Ovary (tissue), 10 donors: ENCODE measurements at places on chromosomes 3 and 15. TPM values are rescaled to one million over a fixed set of nuclear protein-coding genes. Genes with fewer than 3 reads are reported as not detected.

Gene CASR
- 0.08 TPM for total RNA-seq

Gene UROC1
- 0.12 TPM for total RNA-seq

Gene COPG1
- 49.2 TPM for total RNA-seq

Gene ATP10A
- total RNA-seq, result 0.60 TPM

Gene TMC3
- total RNA-seq, result not detected

Gene PLSCR2
- total RNA-seq, result not detected

Gene FBLN2
- 18.2 TPM for total RNA-seq

Gene ABHD6
- 10.5 TPM for total RNA-seq

Gene EPB42
- total RNA-seq, result not detected

Gene GPR149
- total RNA-seq, result not detected

Gene TPM1
- total RNA-seq, result 600 TPM

Gene TGM5
- total RNA-seq, result not detected

Gene BTLA
- total RNA-seq, result not detected

Gene ZCWPW2
- 2.7 TPM for total RNA-seq

Gene WDR93
- total RNA-seq, result 0.48 TPM

Gene ARHGAP11A
- 0.48 TPM for total RNA-seq

Gene SPSB4
- total RNA-seq, result not detected

Gene C3orf49
- total RNA-seq, result not detected

Gene ZNF660
- total RNA-seq, result 12.5 TPM

Gene CCDC39
- total RNA-seq, result 1.7 TPM

Gene SLC2A2
- total RNA-seq, result not detected

Gene MORC1
- total RNA-seq, result not detected

Gene NUP210
- 3.4 TPM for total RNA-seq

Gene FEZF2
- not detected for total RNA-seq

Gene GOLGA8K
- total RNA-seq, result 0.69 TPM

Gene ISY1
- 13.1 TPM for total RNA-seq

Gene MUC4
- 0.31 TPM for total RNA-seq

Gene CHRM5
- not detected for total RNA-seq

Gene SLC28A1
- total RNA-seq, result 0.48 TPM

Gene GOLGA8T
- total RNA-seq, result not detected

Gene PPP1R2
- total RNA-seq, result 31.5 TPM

Gene SLC51B
- not detected for total RNA-seq

Gene CCR8
- not detected for total RNA-seq
